Midbrain (tissue), 1 donor: ENCODE measurements at places on chromosomes 13 and 19.

- no peak for DNase-seq
Observed at GRCh38 chr19:14629557-14629956, 45.1 kb downstream of the ADGRE3 start.

GRCh38 chr19:31841755-31842154, 492.5 kb upstream of the TSHZ3 start:
- no peak for DNase-seq

GRCh38 chr13:91747186-91747585, 348.8 kb downstream of the GPC5 start:
- peak; percentile 11 for DNase-seq

DNA sequence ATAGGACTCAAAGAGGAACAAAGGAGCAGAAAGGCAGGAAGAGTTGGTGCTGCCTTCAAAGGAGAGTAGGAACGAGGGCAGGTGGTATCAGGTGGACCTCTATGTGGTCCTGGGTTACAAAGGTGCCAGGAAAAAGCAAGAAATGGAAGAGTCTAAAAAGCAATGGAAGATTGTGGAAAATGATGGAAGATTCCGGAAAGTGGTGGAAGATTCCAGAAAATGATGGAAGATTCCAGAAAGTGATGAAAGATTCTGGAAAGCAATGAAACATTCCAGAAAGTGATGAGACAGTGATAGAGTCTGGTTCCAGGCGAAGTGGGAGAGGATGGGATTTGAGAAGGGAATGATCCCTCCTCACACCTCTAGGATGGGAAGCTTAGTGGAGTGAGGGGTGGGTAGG, 55.3 kb downstream of the ZNF557 start:
- no peak for DNase-seq

- peak; percentile 17 for DNase-seq
Observed at GRCh38 chr19:7925171-7925851, 624 bp downstream of the CTXN1 start.
